Panc1 (cell line): ENCODE measurements at places on chromosomes 12 and 14. TPM values are rescaled to one million over a fixed set of nuclear protein-coding genes. Genes with fewer than 3 reads are reported as not detected.

GRCh38 chr14:82488473-82488872 lies 954.8 kb upstream of the SEL1L start:
- no peak for DNase-seq

DNA sequence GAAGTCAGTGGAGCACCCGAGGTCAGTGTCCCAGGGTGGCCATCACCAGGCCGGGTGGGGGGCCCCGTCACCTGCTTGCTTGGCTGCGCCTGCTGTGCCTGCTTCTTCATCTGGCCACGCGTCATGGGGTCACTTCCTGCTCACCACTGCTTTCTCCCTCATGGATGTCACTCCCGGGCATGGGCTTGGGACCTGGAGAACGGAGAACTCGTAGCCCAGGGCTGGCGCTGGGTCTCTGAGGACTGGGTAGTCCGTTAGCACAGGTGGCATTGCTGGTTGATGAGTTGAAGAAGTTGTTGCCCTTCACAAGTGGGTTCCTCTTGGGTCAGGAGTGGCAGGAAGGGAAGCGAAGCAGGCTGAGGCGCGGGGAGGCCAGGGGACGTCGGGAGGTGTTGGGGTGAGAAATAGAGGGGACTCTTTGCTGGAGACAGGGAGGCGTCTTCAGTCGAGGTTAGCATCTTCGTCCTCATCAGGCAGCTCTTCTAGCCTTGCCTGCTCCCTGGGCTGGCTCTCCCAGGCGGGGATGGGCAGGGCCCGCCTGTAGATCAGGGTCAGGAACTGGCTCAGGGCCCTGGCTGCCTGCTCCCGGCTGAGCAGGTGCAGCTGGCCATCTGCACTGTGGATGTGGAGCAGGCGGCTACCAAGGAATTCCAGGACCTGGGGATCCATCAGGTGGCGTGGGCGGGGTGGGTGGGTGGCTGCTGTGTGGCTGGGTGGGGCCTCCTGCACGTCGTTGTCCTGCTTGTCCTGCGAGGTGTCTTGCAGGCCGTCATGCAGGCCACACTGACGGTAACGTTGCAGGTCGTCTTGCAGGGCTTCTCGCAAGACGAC lies 23.0 kb downstream of the RTL1 start:
- no peak for DNase-seq

- no peak for DNase-seq
Observed at GRCh38 chr12:105120551-105120950, 13.0 kb downstream of the WASHC4 start.

DNA sequence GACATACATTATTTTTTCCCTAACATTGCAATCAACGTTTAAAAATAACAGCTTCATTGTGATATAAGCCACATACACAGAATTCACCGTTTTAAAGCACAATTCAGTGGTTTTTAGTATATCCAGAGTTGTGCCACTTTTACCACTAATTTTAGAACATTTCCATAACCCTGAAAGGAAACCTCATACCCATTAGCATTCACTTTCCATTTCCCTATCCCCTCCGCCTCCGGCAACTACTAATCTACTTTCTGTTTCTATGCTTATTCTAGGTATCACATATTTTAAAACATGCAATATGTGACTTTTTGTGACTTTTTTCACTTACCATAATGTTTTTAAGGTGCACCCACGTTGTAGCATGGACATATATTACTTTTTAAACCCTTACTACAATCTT lies 55.6 kb upstream of the ISM2 start:
- DNase-seq = no peak

GRCh38 chr12:55765736-55766290 lies 22.9 kb downstream of the GDF11 start:
- no peak for DNase-seq

DNA sequence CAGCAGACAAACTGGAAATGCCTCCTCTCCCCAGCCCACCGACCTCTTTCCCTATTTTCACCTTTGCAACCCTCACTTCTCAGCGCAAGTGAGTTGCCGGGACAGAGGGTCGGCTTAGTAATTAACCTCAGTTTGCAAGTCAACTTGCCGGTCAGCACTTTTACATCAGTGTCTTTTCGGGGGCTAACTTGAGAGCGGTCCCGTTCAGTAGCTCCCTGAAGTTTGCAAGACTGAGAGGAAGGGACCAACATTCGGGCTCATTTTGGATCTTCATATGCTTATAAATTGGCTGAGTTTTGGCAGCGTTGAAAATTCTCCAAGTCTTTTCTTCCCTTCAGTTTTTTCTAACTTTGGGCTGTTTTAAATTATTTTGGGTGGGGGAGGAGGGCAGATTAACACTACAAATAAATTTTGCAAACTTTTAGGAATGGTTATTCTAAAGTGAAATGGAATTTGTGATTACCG lies 846 bp downstream of the BRMS1L start:
- DNase-seq = no peak

DNA sequence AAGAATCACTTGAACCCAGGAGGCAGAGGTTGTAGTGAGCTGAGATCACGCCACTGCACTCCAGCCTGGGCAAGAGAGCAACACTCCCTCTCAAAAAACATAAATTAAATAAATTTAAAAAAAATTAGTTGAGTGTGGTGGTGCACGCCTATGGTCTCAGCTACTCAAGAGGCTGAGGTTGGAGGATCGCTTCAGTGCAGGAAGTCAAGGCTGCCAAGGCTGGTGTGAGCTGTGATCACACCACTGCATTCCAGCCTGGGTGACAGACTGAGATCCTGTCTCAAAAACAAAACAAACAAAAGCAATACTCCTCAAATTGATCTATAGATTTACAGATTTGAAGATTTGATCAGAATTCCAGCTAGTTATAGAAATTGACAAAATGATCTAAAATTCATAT lies 92.7 kb upstream of the RESF1 start:
- DNase-seq = no peak

DNA sequence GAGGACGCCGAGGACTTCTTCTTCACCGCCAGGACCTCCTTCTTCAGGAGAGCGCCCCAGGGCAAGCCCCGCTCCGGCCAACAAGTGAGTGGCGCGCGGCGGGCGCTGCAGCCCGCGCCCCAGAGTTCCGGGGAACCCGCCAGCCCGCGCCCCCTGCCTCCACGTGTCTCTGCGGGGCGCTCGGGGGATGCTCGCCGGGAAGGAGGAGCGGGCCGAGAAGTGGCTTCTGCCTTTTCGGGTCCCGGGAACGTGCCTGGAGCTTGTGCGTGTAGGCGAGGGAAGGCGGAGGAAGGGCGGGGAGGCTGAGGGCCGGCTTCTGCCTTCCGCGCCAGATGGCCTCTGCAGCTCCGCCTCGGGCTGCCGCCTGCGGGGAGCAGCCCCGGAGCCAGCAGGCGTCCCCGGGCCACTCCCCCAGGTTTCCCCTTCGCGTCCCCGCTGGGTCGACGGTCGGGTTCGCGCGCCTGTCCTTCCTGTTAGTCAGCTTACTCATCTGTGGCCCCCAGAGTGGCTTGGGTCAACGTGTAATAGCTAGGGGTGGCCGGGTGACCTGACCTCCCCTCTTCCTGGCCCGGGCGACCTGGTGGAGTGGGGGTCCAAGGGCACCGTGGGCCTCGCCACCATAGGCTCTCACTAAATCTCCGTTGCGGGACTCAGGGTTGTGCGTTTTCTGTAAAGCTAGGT lies 505 bp downstream of the RASSF3 start:
- DNase-seq = no peak

DNA sequence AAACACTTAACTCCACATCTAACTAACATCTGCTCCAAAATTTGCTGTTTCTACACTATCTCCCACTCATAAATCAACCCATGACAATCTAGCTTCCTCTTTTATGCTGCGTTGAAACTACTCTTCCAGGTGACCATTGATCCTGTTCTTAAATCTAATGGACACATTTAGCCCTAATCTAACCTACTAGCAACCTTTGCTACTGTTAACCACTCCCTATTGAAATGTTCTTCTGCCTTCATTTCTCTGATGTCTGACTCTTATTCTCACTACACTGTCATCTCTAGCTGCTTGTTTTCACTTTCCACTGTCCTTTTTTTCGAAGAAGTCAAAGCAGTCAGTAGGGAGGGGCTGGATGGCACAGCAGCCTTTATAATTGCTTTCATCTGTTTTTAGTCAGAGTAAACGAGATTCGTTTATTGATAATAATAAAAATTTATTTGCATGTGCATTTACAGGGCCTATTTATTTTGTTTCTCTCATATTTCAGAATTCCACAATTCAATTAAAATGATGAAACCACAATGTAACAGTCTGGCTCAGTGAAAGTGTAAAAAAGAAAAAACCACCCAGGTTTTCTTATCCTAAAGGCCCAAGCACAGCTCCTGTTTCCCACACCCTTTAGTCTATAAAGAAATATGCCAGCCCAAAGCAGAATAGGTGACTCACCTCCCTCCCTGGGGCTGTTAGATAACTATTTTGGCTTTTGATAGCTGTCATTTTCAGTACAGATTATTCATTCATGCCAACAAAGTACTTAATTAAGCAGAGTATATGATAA lies 44.9 kb downstream of the ATP2B1 start:
- no peak for DNase-seq

DNA sequence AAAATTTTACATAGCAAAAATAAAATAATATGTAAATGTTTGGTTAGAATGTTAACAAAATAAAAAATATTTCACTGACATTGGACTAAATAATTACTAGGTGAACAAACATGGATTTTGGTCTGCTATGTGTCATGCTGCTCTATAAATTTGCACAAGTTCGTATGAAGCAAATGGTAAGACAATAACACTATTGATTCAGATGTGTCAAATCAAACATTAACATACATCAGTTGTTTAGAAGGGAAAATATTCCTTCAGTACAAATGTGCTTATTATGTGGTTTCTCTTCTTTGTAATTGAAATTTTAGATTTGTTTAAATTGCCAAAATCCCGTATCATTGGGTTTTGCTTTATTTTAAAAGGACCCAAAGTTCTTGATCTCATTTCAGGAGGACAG lies 46.9 kb downstream of the PAWR start:
- DNase-seq = no peak

- DNase-seq = no peak
Observed at GRCh38 chr12:48536602-48537001, 11.2 kb downstream of the OR8S1 start.

DNA sequence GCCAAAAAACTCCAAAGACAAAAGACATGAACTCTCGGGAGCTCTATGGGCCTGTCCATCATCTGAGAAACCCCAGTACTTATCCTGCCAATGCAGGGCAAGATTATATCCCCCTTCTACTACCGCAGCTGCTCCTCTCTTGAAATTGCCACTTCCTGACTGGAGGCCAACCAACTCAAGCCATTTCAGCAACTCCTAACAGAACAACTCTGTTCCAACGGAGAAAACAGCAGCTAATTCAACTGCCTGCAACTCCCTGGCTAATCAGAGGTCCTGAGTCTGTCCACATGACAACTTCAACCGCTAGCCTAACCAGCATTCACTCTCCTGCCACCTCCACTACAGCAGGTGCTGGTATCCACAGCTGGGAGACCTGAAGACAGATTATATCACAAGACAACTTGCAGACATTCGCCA lies 24.1 kb downstream of the CEP83 start:
- no peak for DNase-seq

GRCh38 chr12:78530100-78530765 lies 334.3 kb upstream of the SYT1 start:
- DNase-seq = no peak

- no peak for DNase-seq
Observed at GRCh38 chr12:44000309-44000952, 164.6 kb downstream of the TMEM117 start.

- DNase-seq = no peak
Observed at GRCh38 chr14:33596211-33597080, 354.4 kb downstream of the EGLN3 start.

- no peak for DNase-seq
Observed at GRCh38 chr14:97023871-97024270, 226.7 kb downstream of the VRK1 start.

GRCh38 chr12:48192861-48193260 lies 9.4 kb downstream of the CCDC184 start:
- no peak for DNase-seq

GRCh38 chr14:95173518-95173917 lies 16.2 kb upstream of the DICER1 start:
- no peak for DNase-seq

DNA sequence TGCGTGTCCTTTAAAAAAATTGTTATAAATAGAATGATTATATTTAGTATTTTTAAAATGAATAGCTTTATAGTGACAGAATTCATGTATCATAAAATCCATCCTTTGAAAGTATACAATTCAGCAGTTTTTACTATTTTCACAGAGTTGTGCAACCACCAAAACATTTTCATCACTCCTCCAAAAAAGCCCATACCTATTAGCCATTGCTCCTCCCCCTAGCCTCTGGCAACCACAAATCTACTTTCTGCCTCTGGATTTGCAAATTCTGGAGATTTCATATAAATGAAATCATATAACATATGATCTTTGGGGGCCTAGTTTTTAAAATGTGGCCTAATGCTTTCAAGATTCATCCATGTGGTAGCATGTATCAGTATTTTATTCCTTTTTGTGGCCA lies 117.9 kb upstream of the MED13L start:
- no peak for DNase-seq

GRCh38 chr14:68379510-68380328 lies 413.1 kb downstream of the ZFP36L1 start:
- no peak for DNase-seq

GRCh38 chr14:66606826-66607225 lies 98.9 kb downstream of the GPHN start:
- DNase-seq = no peak

DNA sequence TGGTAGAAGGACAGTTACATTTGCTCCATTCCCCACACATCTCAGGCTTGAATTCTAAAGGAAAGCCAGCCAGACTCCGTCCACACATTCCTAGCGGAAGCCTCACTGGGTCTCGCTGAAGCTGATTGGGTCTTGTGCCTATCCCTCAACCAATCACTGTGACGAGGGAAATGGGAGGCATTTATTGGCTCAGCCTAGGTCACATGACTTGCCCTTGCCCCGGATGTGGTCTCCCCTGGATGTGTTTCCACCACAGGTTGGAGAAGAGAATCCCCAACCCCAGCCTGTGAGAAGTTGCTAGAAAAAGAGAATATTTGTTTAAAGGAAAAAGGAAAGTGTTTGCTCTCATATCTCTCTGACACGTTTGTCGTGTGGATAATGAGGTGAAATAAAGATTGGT lies 93.4 kb downstream of the C12orf75 start:
- no peak for DNase-seq

DNA sequence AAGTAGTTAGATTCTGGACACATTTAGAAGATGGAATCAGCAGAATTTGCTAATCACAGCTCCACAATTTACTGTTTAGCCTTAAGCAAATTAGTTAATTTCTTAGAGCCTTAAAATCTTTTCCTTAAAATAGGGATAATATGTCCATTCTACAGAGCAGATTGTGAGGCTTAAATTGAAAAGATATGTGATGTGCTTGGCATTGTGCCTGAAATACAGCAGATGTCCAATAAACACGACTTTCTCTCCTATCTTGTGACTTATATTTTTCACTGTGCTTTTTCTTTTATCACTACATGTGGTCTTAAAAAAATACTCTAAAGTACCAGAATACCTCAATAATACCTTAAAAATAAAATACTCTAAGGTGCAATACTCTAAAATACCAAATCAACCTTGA lies 30.6 kb downstream of the CCER1 start:
- DNase-seq = no peak

OTX2 gene
- total RNA-seq = not detected

FAM186B gene
- 0.13 TPM for total RNA-seq

ARHGEF40 gene
- 11.1 TPM for total RNA-seq

FAIM2 gene
- 0.49 TPM for total RNA-seq

TPH2 gene
- total RNA-seq = not detected

ZDHHC17 gene
- total RNA-seq = 26.3 TPM

APOLD1 gene
- total RNA-seq = 4.1 TPM

FLRT2 gene
- total RNA-seq = 4.5 TPM

DHH gene
- 1.9 TPM for total RNA-seq

SCNN1A gene
- total RNA-seq = 17.1 TPM

DMAC2L gene
- 14.0 TPM for total RNA-seq

NPFF gene
- total RNA-seq = not detected

GYS2 gene
- total RNA-seq = not detected

SDR9C7 gene
- total RNA-seq = not detected
